ENCODE measurements at places on chromosomes 5 and 9.

GRCh38 chr5:157204765-157205164 lies 24.1 kb downstream of the ITK start:
- DNase-seq, result no peak

- no peak for DNase-seq
Observed at GRCh38 chr5:11733185-11733839, 170.9 kb downstream of the CTNND2 start.

DNA sequence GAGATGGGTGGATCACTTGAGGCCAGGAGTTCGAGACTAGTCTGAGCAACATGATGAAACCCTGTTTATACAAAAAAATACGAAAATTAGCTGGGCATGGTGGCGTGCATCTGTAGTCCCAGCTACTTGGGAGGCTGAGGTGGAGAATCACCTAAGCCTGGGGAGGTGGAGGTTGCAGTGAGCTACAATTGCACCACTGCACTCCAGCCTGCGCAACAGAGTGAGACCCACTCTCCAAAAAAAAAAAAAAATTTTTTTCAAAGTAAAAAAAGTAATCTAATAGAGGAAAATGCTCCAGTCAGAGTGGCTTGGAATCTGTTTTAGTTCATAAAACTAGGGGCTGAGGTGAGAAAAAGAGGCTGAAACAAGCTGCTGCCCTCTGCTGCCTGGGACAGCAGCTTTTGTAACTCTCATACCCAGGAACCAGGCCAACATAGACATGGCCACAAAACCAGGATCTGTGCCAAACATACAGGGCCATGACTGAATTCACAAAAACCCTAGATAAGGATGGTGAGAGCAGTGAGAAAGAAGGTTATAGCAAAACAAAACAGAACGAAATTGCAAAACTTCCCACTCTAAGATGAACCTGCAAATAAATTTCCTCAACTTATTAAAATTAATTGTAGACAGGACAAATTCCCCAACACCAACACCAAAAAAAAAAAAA lies 13.1 kb upstream of the DCAF12 start:
- peak; percentile 46 for DNase-seq

- DNase-seq, result no peak
Observed at GRCh38 chr9:27165670-27166069, 56.6 kb downstream of the TEK start.

DNA sequence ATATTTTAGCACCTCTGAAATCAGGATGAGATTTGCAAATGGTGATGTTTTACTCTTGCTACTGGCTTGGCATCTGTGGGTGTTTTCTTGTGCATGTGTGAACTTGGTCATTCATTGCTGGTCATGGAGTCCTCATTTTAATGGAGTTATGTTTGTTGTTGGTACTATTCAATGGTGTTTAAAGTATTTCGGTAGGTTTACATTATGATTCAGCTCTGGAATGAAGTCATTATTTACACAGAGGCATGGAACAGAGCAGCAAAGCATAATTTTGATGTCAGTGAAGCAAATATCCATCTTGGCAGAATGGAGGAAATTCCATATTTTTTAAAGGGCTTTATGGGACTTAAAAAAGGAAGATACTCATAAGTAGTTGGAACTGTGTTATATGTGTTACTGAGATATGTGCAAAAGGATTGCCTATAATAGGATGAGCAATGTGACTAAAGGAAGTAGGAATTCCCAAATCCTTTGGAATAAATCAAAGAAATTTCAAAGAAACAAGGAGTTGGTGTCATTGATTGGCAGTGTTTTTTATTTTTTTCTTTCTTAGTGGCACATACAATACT lies 147.4 kb downstream of the ACTBL2 start:
- DNase-seq, result no peak

DNA sequence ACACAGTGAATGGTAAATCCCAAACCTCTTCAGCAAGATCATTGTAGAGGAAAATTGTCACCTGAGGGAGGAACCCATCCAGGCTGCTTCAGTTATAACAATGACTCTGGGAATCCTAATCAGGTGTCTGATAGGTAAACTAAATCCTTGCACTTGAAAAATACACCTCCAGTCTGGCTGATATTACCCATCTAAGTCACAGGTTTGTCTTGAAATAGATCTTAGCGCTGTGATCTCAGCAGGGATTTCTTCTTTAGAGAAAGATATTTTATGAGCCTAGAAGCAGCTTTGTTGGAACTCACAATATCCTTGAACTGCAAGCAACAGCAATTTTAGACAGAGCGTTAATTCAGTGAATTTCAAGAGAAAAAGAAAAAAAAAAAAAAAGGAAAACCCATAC lies 149.7 kb downstream of the SGCD start:
- DNase-seq, result no peak

- no peak for DNase-seq
Observed at GRCh38 chr5:92559781-92560180, 1021.2 kb downstream of the NR2F1-AS1 start.

- peak; percentile 45 for DNase-seq
Observed at GRCh38 chr5:180803181-180804128, 849 bp upstream of the MGAT1 start.

- peak; percentile 88 for DNase-seq
Observed at GRCh38 chr9:137049544-137050449, 3.8 kb upstream of the NPDC1 start.

DNA sequence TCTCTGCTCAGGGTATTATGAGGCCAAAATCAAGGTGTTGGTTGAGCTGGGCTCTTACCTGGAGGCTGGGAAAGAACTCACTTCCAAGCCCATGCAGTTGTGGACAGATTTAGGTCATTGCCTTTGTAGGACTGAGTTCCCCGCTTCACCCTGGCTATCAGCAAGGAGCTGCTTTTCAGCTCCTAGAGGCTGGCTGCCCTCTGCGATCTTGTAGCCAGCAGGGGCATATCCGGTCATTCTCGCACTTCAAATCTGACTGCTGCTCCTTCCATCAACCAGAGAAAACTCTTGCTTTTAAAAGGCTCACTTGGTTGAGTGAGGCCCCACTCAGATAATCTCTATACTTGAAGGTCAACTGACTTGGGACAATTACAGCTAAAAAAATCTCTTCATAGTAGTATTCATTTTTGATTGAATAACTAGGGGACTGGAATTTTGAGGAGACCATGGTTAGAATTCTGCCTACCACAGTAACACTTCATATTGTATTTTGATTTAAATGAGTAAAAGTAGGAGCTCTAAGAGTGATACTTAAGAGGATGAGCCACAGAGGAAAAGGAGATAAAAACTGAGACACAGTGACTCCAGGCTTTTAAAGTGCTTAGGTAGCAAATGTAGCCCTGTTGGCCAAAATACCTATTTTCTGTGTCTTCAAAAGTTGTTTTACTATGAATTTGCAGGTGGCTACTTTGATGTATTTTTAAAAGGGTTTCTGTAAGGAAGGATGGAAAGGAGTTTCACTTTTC lies 137.4 kb downstream of the CD180 start:
- peak; percentile 15 for DNase-seq

DNA sequence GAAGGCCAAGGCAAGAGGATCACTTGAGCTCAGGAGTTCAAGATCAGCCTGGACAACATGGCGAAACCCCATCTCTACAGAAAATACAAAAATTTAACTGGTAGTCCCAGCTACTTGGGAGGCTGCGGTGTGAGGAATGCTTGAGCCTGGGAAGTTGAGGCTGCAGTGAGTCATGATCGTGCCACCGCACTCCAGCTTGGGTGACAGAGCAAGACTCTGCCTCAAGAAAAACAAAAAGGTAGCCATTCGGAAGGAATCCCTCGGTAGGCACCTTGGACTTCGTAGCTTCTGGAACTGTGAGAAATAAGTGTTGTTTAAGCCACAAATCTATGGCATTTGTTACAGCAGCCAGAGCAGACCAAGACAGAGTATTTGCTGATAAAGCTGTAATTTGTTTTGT lies 174.2 kb downstream of the DCP2 start:
- DNase-seq, result no peak

All from SJCRH30 (cell line).